RWPE1 (cell line): ENCODE measurements at places on chromosomes 3 and 15.

DNA sequence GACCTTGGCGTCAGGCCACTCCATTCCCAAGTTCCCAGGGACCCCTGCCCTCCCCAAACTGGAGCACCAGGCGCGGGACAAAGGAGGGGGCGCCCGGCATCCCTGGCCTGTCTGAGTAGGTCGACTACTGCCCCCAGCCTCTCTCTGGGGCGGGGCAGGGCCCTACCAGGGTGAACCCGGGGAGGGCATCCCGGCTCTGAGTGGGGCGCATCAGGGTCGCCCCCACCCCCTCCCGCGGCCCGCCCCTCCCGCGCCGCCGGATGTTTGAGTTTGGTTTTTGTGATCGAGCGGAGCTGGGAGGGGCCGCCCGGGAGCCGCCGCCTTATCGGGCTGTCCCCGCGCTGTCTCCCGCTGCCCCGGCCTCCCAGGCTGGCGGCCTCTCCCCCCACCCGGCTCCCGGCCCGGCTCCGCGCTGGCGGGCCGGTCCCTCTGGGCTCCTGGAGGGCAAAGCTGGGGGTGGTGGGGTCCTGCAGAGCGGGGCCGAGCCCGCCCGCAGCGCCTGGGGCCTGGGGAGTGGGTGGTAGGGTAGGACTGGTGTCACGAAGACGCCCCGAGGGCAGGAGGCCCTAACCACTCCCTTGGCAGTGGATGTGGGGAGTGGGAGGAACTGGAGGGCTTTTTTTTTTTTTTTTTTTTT is 47.2 kb upstream of the SMAD6 start:
- no peak for DNase-seq

- DNase-seq: no peak
Measured at GRCh38 chr15:30940359-30940758, 36.6 kb downstream of the FAN1 start.

- no peak for DNase-seq
Measured at GRCh38 chr3:53195066-53195450, 34.0 kb downstream of the PRKCD start.

DNA sequence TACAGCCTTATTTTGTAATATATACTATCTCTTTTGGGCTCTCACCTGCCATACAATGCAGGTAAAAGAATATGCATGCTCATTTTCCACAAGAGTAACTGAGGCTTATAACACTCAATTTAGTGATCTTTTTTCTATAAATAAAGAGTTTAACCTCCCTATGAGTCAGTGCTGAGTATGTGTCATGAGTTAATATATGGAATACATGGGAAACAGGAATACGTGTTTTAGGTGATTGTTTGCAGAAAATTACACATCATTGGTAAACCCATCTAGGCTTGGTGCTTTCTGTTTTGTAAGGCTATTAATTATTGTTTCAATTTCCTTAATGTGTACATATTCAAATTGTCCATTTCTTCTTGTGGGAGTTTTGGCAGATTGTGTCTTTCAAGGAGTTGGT is 411.3 kb downstream of the GRM7 start:
- no peak for DNase-seq

DNA sequence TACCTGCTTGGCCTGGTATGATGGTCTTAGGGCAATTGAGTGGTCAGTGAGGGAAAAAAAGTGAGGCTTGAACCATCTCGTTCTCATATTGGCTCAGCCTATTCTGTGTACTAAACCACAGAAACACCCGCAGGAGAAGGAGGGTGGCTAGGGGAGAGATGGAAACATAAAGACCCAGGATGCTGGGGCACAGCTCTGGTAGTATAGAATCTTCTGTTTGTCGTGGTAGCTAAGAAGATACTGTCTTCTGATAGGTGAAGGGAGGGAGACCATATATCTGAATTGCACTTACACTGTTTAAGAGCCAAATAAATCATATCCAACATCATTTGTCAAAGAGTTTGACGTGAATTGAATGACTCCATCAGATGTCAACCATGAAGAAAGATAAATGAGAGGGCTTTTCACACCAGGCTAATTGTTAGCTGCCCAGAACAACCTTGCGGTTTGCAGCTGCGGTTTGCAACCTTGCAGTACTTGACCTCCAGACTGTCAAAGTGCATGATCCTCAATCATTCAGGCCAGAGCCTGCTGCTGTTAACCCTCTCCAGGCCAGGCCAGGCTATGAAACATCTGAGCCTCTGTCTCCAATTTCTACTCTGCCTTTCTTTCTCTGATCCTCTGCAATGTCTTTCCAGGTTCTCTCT is 40.9 kb upstream of the PIK3R4 start:
- DNase-seq: no peak
